ENCODE measurements at places on chromosomes 12 and 14.

- DNase-seq = peak; percentile 39
Measured at GRCh38 chr12:2682296-2683251, 112.2 kb upstream of the FKBP4 start.

DNA sequence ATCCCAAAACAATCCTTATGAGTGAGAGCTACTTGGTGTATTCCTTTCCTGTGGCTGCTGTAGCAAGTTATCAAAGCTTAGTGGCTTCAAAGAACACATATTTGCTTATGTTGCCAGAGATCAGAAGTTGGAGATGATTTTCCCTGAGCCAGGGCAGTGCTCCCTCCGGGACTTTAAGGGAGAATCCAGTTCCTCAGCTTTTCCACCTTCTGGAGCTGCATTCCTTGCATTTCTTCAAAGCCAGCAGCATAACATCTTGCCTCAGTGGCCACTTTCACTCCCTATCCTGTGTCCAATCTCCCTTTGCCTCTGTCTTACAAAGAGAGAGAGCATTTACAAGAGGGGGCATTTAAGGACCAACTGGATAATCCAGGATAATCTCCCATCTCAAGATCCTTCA, 33.7 kb downstream of the P2RX7 start:
- DNase-seq = no peak

DNA sequence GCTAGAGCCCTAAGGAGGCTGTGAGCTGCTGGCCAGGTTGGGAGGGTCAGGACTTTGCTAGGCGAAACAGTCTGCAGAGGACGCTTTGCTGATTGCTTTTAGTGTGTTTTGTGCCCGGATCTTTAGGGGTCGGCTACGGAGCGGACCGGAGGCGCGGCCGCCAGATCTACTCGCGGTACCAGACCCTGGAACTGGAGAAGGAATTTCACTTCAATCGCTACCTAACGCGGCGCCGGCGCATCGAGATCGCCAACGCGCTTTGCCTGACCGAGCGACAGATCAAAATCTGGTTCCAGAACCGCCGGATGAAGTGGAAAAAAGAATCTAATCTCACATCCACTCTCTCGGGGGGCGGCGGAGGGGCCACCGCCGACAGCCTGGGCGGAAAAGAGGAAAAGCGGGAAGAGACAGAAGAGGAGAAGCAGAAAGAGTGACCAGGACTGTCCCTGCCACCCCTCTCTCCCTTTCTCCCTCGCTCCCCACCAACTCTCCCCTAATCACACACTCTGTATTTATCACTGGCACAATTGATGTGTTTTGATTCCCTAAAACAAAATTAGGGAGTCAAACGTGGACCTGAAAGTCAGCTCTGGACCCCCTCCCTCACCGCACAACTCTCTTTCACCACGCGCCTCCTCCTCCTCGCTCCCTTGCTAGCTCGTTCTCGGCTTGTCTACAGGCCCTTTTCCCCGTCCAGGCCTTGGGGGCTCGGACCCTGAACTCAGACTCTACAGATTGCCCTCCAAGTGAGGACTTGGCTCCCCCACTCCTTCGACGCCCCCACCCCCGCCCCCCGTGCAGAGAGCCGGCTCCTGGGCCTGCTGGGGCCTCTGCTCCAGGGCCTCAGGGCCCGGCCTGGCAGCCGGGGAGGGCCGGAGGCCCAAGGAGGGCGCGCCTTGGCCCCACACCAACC, 1.5 kb downstream of the HOXC6 start:
- no peak for DNase-seq

GRCh38 chr12:112978163-112979040, at the start of gene OAS2:
TSS of gene OAS2 (plus strand) at chr12:112978519. CDS start at chr12:112978609, 90 bp downstream.
- DNase-seq = peak; percentile 91

GRCh38 chr12:89856431-89856830, 147.8 kb upstream of the ATP2B1 start:
- DNase-seq = peak; percentile 64

DNA sequence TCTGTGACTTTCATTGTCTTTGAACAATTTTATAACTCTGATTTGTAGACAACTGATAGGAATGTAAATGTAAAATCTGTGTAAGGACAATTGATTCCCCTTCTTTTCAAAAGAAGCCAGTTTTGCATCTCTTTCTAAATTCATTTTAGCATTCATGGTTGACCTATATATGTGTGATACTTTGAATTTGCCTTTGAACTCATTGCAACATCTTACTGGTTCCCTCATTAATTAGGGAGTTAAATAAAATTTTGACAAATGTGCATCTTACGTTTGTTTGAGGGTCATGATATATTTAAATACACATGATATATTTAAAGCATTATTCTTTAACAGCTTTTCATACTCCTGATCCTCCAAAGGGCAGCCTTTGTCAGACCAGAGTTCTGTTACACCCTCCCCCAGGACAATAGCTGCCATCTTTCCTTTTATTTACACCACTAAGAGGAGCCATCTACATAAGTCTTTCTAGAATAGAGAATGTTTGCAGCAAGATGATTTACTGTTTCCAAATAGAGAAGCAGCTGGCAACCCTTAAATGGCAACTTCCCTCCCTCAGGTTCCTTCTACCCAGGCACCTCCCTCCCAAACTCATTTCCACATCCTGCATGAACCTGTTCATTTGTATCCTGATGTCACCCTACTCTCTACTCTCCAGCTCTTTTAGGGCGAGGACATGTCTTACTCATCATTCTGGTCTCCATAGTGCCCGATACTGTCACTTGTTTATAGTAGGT, 40.2 kb upstream of the APPL2 start:
- DNase-seq = no peak

DNA sequence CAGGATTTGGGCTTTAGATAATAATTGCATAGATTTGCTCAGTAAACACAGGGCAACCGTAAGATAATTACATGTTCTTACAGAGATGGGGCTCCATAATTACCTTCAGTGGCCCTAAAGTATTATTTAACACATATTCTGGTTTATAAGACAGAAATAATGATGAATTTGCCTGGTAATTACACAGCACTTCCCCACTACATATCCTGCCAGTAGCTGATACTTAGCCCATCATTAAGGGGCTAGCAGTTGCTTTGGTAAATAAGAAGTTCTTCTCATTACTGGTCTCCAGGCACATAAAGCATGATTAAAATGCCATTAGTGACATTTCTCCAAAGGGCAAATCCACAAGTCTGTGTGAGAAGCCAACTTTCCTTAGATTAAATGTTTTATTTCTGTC, 158.7 kb downstream of the NUAK1 start:
- no peak for DNase-seq

GRCh38 chr12:53051058-53051880, 1.4 kb downstream of the TNS2 start:
- DNase-seq = no peak

DNA sequence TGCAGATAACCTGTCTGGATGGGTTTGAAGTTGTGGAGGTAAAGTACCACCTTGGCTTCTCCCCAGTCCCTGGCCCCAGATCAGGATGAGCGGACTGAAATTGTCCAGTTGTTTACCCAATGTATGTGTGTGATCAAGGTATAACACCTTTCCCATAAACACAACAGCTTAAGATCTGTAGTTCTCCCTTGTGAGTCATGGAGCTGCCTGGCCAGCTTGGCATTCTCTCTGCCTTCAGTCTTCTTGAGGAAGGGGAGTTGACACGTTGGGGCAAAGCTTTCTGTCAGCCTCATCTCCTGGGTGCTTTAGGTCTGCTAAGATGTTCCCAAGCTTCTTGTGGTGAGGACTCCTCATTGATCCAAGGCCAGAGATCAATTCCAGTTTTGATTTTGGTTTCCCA, 6.1 kb downstream of the C1S start:
- DNase-seq = no peak

DNA sequence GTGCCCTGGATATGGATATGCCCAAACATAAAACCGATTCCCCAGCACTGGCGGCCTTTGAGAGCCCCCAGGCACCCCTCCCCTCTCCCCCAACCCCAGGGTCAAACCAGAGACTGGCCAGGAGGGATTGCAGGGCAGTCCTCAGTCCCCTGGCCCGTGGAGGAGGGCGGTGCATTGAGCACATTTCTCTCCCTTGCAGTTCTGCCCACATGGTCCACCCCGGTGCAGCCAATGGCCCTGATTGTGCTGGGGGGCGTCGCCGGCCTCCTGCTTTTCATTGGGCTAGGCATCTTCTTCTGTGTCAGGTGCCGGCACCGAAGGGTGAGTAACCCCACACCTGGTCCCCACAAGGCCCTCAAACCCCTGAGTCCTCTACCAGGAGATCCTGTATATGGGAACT, 3.4 kb upstream of the GPR162 start:
- DNase-seq = no peak

GRCh38 chr14:65461730-65462129, 49.2 kb downstream of the FUT8 start:
- DNase-seq = no peak

- DNase-seq = no peak
Measured at GRCh38 chr12:62075870-62076269, 184.3 kb upstream of the USP15 start.

GRCh38 chr12:78473136-78473535, 391.4 kb upstream of the SYT1 start:
- no peak for DNase-seq

DNA sequence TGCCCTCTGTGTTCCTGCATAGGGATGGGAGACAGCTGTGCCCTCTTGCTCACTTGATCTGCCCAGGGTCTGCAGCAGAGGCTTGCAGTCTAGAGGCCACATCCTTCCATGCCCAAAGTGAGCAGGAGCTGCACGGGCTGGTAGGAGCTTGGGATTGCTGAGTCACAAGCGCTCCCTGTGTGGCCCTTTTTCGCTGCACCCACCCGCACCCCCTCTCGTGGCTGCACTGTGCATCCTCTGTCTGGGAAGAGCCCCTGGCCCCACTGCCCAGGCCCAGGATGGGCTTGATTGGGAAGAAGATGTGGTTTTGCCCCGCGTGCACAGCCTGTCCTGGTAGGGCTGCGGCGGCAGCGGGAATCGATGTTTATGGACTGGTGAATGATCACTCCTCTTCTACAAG, 192.4 kb downstream of the TSPAN9 start:
- DNase-seq = no peak

DNA sequence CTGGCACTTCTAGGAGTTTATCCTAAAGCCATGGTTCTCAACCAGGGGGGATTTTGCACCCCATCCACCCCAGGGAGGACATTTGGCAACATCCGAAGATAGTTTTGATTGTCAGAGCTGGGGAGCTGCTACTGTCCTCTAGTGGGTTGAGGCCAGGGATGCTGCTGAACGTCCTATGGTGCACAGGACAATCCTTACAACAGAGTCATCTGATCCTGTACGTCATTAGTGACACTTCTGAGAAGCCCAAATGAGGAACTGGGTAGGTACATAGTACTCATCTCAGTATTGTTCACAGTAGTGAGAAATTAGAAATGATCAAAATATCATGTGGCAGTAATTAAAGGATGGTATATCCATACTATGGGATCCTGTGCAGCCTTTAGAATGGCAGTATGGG, 185.1 kb downstream of the CHST11 start:
- DNase-seq = no peak

GRCh38 chr12:123808167-123808566, 46.1 kb downstream of the DNAH10 start:
- no peak for DNase-seq

DNA sequence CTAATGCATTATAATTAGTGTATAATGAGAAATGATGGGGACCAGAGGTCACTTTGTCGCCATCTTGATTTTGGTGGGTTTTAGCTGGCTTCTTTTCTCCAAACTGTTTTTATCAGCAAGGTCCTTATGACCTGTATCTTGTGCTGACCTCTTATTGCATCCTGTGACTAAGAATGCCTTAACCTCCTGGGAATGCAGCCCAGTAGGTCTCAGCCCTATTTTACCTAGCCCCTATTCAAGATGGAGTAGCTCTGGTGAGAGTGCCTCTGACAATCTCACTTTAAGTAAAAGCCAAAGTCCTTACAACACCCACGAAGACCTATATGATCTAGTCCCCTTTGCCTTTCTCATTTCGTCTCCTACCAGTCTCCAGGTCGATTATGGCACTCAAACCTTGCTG, 28.3 kb upstream of the STRAP start:
- DNase-seq = no peak

- DNase-seq = no peak
Measured at GRCh38 chr14:59827401-59827800, 43.2 kb downstream of the RTN1 start.

- DNase-seq = peak; percentile 85
Measured at GRCh38 chr14:20630340-20631022, 11.0 kb downstream of the OR6S1 start.

DNA sequence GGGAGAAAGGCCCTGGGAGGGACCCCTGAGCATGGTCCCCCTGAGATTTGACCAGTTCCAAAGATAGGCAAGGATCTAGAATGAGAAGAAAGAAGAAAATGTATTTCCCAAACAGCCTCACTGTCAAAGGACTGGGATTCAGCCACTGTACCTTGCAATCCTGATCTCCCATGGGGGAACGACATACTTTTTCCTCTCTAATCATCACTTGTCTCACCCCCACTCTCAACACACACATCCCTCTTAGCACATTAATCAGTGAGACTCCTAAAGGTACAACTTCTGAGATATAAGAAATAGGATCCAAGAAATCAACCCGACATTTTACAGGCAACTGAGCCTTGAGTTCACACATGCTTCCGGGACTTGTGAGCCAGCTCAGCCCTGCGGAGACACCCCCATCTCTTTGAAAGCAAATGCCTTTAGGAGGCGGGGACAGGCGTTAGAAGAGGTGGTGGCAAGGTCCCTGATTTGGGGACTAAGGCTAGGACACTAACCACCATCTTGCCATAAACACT, 1.4 kb downstream of the MAP3K9 start:
- DNase-seq = peak; percentile 65

DNA sequence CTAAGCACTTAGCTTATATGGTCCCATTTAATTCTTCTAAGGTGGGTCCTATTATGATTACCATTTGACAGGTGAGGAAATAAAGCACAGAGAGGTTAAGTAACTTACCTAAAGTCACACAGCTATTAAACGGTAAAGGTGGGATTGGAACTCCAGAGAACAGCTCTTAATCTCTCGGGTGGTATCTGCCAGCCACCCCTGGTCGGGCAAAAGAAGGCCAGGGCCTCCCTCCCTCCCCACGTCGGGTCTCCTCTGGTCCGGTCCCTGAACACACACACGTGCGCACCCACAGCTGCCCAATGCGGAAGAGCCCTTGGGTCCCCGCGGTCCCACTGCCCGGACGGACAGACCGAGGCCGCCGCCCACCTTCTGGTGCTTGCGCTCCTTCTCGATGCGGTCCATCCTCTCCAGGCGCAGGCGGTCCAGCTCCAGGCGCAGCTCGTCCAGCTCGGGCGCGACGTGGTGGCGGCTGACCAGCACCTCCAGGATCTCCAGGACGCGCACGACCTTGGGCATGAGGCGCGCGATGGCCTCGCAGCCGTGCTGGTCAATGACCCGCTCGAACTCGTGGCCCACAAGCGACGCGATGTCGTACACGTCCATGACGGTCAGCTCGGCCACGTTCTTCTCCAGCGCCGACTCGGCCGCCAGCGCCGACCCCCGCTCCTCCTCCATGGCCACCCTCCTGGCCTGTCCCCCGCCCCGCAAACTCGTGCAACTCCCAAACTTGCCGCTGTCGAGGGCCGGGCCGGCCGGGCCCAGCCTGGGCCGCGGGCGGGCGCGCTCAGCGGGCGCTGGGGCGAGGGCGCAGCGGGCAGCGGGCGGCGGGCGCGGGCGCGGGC, 490 bp downstream of the RILPL1 start:
- DNase-seq = peak; percentile 3

- no peak for DNase-seq
Measured at GRCh38 chr14:40986655-40987054, 620.0 kb upstream of the LRFN5 start.
